Suppressor macrophage treated with lipopolysaccharide for 4 hours (primary cell): ENCODE measurements at places on chromosomes 6 and 20.

- DNase-seq: no peak
Observed at GRCh38 chr6:70811788-70812187, 144.1 kb downstream of the SMAP1 start.

DNA sequence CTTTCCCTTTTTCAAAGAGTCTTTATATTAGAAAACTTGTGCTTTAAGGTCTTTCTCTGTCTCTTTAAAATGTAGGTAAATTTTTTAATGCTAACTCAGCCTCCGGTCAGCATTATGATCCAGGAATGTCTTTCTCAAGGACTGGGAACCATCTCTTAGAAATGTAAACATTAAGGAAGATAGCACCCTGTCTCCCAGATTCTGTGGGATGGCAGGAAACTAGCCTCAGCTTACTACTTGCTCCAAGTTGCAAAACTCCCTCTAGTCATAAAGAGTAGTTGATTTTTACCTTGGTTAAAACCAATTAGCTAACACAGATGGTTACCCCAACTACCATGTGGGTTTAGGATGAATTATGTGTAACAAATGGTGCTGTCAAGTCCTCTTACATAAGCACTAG, 4.7 kb upstream of the TAAR1 start:
- DNase-seq: no peak

DNA sequence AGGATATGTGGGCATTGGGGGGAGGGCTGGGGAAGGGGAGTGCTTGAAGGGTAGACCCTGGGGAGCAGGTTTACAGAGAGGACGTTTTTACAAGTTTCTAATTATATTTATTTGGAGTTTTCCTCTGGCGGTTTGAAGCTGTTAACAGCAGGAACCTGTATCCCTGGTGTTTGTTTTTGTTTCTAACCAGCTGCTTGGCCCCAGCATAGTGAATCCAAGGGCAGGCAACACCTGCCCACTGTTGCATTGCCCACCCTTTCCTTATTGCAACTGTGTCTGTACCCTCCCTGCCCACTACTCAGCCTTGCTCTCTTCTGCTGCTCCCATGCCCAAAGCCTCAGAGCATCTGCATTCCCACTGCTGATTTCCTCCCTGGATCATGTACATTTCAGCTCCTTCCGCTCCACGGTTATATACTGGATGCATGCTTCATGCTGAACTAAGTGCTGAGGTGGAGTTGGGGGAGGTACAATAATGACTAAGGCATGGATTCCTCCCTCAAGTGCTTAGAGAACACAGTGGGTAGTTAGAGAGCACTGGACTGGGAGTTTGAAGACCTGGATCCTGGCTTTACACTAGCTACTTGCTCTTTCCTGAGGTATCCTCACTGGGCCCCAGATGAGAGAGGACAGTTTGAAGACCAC, 6.0 kb downstream of the SCUBE3 start:
- DNase-seq: no peak

DNA sequence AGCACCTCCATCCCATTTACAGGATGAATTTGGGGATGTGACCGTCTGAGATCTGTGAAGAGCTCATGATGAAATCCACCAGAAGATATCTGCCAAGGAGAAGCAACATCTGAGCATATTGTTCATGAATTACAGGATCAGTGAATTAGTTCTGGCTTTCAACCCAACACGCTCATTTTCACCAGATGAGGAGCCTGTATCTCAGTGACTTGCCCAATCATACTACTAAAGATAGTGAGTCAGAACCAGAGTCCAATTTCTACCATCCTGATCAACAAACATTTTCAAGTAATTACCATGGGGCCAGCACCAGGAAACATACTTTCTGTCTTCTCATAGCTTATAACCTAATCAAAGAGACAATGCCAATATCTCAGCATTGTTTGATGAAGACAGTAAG, 116.6 kb downstream of the ZDHHC14 start:
- no peak for DNase-seq
